ENCODE measurements at places on chromosomes 12 and 14.
A peak's percentile ranks its signal among the peaks of the same experiment; 100 is the strongest.

- no peak for DNase-seq
Measured at GRCh38 chr14:76446921-76447320, 71.0 kb downstream of the ESRRB start.

DNA sequence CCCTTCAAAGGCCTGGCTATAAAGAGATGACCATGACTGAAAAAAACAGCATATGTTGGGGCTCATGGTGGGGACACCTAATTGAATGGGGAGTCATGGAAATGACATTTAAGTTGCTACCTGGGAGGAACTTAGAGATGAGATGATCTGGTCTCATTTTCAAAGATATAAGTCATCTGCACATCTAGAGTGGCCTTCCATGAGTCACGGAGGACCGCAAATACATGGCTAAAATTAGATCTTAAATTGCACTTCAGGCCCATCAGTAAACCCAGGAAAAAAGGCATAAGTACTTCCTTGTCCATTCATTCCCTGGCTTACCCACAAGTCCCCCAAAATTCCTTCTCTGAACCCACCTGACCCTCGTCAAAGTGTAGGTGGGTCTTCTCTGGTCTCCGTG is 53.4 kb downstream of the SPTB start:
- DNase-seq: no peak

GRCh38 chr14:62451221-62451620 is 594.0 kb downstream of the KCNH5 start:
- no peak for DNase-seq

GRCh38 chr12:72432037-72432604 is 160.0 kb downstream of the TRHDE start:
- no peak for DNase-seq

GRCh38 chr12:120997448-120997847 is 18.8 kb downstream of the C12orf43 start:
- no peak for DNase-seq

GRCh38 chr12:56029666-56030293 is 8.9 kb downstream of the IKZF4 start:
- DNase-seq: no peak

- DNase-seq: no peak
Measured at GRCh38 chr12:87246726-87247125, 782.5 kb downstream of the C12orf50 start.

DNA sequence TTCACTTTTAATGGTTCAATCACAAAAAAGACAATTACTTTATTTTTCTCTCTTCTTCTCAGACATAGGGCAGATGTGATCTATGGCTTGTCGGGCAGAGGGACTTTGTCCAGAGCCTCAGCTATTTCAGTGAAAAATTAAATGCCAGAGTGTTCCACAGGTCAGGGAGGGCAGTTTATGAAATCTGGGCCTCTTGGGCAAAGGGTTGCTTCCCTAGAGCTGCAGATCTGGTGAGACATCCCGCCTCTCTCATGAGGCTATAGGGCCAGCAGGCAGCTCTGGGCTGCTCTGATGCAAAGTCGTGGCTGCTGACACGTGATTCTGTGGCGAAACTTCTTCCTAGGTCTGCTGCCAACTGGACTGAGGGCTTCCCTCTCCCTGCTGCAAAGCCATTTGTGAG is 6.0 kb downstream of the CLMN start:
- no peak for DNase-seq

DNA sequence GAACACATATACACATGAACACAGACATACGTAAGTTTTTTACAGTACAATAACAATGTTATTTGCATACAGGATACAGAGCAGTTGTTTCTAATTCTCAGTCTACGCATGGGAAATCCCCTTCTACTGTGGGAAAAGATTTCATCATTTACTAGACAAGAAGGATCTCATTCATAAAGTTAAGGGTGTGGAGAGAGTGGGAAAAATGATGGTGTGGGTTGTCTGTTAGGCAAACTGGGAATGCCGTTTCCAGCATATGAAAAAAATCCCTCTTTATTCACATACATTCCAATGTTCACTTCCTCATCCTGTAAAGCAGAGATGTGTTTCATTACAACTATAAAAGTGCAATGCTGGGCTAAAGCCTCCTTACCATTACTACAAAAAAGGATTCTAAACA is 120.9 kb downstream of the SINHCAF start:
- DNase-seq: no peak

- DNase-seq: no peak
Measured at GRCh38 chr14:90553921-90554336, 157.1 kb downstream of the CALM1 start.

- no peak for DNase-seq
Measured at GRCh38 chr14:100034961-100035500, 30.2 kb upstream of the EVL start.

GRCh38 chr12:91769736-91770135 is 375.9 kb downstream of the BTG1 start:
- no peak for DNase-seq

DNA sequence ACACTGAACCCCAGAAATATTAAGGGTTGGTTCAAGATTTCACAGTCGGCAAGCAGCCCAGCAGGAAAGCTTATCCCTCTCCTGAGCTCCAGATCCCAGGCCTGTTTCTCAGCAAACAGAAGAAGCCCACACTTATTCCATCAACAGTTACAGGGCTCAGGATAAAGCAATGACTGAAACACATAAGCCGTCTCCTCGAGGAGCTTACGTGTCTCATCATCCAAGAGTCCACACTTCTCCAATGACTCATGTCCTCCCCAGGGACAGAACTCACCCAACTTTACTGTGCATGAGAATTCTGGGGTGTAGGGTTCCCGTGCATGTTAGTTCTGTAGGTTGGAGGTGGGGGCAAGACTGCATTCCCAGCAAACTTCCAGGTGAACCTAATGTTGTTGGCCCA is 31.2 kb downstream of the GSC start:
- DNase-seq: no peak

GRCh38 chr14:20494935-20495766 is 10.2 kb upstream of the RNASE10 start:
- DNase-seq: peak; percentile 22

DNA sequence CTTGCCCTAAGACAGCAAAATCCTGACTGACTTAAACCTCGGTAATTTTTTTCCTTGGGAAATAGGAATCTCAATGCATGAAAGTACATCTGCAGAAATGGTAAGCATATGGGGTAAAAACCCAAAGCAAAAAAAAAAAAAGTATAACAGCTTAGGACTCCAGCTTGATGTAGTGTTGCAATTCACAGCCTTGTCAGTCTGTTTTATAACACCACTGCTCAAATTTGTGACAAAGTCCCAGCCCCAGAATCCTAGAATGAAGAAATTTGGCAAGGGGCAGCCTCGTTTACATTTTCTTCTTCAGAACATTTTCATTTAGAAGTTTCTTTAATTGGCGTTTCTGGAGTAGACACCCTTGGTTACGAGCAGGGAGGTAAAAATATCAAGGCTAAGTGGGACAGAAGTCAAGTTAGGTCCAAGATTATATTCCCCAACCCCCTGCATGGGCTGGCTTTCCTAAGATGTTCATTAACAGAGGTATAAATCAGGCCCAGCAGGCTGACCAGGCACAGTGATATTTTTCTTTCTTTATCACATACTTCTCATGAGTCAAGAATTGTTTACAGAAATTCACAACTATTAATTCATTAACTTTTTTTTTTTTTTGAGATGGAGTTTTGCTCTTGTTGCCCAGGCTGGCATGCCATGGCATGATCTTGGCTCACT is 424.0 kb downstream of the RMST start:
- DNase-seq: no peak

DNA sequence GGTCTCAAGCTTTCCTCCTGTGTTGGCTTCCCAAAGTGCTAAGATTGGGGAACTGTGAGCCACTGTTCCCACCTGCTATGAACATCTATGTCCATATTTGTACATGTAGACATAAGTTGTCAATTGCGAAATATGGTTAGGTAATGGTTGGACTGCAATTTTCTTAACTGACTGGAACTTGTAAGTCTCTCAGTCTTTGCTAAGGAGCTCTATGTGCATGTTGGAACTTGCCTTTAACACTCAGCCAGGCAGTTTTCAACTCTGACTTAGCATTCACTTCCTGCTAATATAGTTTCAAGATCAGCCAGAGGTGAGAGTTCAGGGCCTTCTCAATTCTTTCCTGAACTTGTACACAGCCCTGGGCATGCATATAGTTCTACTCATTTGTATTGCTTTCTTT is 44.5 kb upstream of the EEA1 start:
- DNase-seq: no peak

DNA sequence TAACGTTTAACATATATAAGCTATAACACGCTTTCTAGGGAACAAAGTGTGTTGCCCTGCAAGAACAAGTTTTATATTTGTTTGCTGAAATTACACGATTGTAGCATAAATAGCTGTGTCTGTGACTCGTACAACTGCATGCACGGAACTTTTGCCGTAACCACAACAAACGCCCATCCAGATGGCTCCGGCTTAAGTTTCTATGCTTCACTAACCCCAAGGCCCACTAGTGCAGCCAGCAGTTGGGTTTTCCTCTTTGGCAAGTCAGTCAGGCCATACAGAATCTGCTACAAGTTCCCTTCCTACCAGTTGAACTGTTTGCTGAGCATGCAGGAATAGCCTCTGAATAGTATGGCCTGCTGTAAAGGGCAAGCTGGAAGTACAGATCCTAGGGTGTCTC is 12.1 kb downstream of the CSRP2 start:
- DNase-seq: no peak

- no peak for DNase-seq
Measured at GRCh38 chr12:108962256-108962655, 58.6 kb downstream of the SVOP start.

DNA sequence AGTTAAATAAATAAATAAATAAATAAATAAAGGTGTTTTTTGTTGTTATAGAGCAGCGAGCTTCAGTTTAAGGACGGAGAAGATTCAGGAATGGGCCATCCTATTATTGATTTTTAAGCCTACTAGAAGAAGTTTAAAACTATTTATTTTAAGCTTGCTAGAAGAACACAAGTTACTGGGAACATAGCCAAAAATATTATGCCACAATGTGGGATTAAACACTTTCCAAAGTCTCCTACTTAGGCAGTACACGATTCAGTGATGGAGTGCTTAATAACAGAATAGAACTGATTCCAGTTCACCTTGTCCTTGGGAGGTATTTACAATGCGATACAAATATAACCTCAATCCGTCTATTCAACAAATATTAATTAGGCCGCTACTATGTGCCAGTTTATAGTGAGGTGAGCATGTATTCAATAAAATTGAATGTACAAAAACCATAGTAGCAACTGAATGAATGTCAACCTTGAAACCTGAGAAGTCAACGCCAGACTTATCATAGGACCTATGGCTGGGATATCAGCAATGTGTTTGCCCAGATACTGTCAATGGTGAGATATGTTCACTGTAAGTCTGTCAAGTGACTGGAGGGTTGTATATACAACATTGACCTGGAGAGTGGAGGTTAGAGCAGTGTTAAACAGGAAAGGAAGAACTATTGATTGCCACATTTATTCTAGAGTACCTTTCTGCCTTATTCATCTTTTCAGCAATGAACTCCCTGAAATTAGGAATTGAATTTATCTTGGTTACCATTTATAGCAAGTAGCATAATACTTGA is 486.4 kb downstream of the TMTC2 start:
- DNase-seq: no peak

DNA sequence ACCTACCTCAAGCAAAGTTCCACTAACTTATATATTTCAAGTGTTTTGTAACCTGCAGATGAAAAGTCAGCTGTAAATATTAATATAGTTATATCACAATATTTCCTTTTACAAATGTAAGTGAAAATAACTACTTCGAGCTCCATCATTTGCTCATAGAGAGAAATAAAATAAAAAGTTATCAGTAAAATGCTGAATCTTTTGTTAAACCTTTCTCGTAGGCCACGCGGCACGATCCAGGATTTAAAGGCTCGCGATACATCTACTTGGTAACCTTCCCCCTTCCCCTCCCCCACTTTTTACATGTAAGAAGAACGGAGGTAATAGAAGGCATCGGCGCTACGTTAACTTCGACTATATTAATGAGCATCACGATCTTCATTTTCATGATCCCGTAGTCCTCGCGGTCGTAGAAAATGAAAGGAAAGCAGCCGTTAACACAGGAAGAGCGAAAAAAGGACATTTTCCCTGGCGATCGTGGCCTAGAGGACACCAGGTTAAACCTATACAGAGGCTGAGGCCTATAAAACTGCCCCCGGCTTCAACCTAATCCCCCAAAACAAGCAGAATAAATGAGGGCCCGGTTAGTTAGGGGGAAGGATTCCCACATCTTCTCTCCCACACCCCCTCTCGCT is 508 bp downstream of the HNRNPC start:
- peak; percentile 24 for DNase-seq

DNA sequence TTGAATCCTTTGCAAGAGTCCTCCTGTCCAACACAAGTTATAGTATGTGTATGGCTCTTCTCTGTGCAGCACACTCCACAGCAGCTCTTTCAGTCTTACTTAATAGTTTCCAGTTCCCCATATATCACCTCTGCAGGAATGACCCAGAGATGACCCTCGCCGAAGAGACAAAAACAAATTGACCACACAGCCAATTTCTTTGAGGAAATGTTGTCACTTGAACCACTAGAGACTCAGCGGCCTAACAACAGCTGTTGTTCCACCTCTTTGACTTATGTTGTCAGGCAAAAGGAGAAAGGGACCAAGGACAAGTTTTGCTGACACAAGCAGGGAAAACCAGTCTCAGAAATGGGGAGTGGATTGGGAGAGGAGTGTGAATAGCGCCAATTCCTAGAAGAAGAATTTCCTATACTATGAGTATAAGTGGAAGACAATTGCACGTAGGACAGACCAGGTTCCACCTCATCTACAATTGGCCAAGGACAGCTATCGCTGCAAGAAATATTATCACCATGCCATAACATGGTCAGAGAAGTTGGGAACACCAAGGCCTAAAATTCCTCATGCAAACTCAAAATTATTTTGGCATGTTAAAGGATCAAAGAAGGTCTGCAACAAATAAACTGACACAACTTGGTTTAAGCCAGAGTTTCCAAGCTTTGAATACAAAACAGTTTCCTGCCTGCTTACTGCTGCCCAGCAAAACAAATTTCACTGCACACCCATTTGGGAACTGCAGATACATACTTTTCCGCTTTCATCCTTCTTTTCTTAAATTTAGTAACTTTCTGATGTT is 41.7 kb upstream of the ITPR2 start:
- no peak for DNase-seq

DNA sequence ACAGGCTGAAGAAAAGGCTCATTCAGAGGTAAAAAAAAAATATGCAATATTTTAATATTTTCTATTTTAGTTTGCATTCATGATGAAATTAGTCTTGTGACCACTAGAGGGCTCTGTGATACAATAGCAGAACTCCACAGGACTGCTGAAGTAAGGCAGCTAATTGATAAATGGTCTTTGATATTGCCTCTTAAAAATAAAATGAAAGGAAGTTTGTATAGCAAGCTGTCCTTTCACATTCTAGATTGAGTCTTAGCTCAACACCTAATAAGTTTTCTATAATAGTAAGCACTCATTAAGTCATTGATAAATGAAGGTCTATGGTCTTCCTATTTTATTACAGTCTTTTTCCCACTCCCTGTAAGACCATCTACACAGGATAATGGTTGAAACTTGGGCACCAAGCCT is 315.7 kb downstream of the NAV3 start:
- peak; percentile 27 for DNase-seq

- DNase-seq: no peak
Measured at GRCh38 chr12:118420673-118421072, 44.3 kb downstream of the SUDS3 start.

GRCh38 chr12:84913129-84913515 is 523 bp upstream of the SLC6A15 start:
- no peak for DNase-seq
